Osteocyte (in vitro differentiated cells): ENCODE measurements at places on chromosomes 4 and X. TPM values are rescaled to one million over a fixed set of nuclear protein-coding genes. Genes with fewer than 3 reads are reported as not detected.
A peak's percentile ranks its signal among the peaks of the same experiment; 100 is the strongest.

XPNPEP2 gene
- 0.27 and 0.39 TPM in 2 replicates for total RNA-seq

TKTL2 gene
- total RNA-seq = not detected in 2 replicates

GUCY1A1 gene
- total RNA-seq = 10.8 and 11.5 TPM in 2 replicates

CLDN22 gene
- not detected in 2 replicates for total RNA-seq

FMR1NB gene
- not detected in 2 replicates for total RNA-seq

DNA sequence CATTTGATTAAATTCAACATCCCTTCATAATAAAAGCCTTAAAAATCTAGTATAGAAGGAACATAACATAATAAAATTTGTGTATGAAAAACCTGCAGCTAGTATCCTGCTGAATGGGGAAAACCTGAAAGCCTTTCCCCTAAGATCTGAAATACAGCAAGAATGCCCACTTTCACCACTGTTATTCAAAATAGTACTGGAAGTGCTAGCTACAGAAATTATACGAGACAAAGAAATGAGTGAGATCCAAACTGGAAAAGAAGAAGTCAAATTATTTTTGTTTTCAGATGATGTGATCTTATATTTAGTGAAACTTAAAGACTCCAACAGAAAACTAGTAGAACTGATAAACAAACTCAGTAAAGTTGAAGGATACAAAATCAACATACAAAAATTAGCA, 152.9 kb downstream of the RTL3 start:
- no peak for DNase-seq

DNA sequence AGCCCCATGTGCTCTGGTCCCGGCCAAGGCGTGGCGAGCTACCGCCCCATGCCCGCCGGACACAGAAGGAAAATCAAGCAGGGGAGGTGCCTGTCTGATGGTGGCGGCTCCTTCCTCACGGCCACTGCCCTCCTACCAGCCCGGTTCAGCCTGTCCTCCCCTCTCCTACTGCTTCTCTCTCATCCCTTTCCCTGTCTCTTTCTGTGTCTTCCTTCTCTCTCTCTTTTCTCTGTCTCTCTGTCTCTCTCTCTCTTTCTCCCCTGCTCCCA, 279.1 kb downstream of the ASMT start:
- no peak for DNase-seq

DNA sequence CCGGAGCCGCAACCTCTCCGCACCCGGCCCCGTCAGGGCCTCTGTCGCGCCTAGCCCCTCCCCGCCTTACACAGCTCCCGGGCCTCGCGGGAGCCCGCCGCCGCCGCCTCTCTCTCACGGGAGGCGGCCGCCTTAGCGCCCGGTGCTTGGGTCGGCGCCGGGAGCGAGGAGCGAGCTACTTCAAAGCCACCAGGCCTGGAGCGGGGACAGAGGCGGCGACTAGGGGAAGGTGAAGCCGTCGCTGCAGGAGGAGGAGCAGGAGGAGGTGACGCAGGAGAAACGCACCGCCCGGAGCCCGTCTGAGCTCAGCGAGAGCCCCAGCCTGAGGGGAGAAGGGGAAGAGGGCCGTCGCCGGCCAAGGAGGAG, 250 bp downstream of the USP9X start:
- no peak for DNase-seq

- no peak for DNase-seq
Measured at GRCh38 chrX:41317477-41318208, 16.3 kb upstream of the DDX3X start.

- DNase-seq = no peak
Measured at GRCh38 chrX:6683353-6683752, 148.4 kb upstream of the VCX3A start.

DNA sequence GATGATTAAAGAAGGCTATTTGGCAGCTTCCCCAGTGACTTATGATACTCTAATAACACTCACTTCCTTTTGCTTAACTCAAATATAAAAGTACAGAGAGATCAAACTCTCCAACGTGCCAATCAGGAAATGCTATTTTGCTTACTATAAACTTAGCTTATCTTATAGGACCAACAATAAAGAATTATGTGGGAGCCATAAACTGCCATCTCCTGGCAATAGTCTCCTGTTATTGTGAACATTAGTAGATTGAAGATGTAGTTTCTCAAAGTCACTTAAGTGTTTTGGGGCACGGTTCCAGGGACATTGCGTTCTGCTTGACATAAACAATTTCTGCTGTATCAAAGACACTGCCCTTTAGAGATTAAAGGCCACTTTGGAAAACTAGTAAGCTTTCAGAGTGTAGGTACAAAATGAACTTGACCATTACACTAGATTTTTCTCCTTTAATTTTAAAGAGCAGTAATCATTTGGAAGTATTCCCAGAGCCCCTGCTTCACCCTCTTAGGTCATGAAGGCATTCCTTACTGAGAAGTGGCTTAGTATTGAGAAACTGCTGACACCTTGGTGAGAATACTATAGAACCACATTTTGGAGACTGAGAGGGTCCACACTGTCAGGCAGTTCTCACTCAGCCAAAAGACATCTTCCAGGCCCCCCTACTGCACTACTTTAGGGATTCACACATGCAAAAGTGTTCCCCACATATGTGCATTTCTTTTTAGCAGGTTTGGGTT, 51.9 kb downstream of the MAOA start:
- no peak for DNase-seq

GRCh38 chr4:40369437-40370274, 34.5 kb downstream of the CHRNA9 start:
- no peak for DNase-seq

DNA sequence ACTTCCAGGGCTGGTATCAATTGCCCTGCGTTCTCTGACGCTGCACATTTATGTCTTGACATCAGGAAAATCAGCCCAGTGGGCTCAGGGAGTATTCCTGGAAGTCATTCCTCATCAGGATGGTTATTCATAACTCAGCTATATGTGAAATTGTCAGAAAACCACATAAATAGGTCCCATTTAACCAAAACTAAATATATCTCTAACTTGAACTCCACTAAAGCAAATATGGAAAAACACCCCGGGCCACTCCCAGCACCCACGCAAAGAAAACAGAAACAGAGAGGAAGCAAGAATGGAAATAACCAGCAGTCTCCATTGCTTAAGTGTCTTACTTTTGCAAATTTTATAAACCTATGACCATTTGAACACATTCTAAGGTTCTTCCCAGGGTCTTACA, 112.0 kb downstream of the IRF2 start:
- peak; percentile 49 for DNase-seq

DNA sequence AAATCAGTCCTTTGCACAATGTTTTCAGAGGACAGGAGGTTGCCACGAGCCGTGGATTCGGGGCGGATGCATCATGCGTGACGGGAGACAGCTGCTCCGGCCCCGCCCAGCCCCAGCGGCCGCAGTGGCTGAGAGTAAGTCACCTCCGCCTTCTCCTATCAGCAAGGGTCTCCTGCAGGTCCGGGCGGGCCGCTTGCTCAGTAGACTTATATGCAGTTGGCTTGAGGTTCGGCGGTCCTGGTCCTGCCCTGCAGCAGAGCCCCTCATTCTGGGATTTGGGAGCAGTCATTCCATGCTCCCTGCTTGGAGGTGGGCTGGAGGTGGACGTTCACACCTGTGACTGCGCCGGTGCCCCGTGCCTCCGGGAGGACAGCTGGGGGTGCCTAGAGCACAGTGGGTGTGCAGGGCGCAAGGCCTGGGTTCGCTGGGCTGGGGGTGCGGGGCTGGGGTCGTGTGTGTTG, 86.3 kb upstream of the ADRA2C start:
- DNase-seq = no peak

DNA sequence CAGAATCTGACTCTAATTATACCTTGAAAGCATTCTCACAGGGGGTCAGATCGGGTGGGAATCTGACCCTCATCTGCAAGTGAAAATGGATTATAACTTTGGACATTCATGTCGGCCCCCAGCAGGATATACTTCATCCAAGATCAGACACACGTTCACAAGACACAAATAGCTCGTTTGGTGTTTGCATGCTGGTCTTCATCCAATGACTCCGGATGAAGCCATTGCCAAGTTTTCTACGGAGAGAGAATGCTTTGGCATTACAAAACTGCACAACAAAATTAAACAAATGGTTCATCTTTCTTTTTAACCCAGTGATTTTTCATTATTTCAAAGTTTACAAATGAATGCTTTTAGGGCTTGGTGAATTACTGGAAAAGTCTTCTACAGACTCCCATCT, 105.5 kb downstream of the MID1 start:
- no peak for DNase-seq

- DNase-seq = no peak
Measured at GRCh38 chrX:48573690-48574269, 504 bp upstream of the RBM3 start.

DNA sequence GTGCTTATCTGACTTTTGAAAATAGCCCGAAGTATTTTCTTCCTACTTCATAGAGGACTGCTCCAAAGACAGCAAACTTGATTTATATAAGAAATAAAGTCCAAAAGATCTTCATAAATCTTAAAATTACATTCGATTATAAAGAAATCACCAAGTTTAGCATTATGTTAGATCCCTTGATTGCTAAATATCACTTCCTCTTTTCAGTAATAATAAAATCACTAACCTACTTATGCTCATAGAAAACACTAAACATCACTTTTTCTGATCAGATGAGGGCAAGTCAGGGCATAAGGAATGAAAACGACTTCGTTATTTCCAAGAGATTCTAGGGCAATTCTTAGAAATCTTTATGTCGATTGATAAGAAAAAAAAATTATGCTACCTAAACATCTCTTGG, 32.0 kb downstream of the DYNLT3 start:
- DNase-seq = no peak

DNA sequence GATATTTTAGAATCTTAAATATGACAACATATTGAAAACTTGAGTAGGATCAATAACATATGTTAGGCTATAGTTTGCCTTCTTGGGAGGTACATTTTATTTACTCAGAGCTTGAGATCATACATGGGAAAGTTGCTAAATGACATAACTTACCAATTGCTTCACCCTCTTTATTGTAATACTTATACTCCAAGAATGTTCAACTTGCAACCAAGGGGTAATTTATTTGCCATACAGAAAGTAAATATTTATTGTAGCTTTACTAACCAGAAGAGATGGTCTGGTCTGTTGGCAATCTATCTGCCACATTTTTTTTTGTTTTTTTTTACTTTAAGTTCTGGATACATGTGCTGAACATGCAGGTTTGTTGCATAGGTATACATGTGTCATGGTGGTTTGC, 426.6 kb downstream of the ARHGAP24 start:
- DNase-seq = no peak

- no peak for DNase-seq
Measured at GRCh38 chrX:101395789-101396188, 5.0 kb downstream of the RPL36A start.

- DNase-seq = no peak
Measured at GRCh38 chr4:75831856-75832405, 70.3 kb downstream of the PPEF2 start.

DNA sequence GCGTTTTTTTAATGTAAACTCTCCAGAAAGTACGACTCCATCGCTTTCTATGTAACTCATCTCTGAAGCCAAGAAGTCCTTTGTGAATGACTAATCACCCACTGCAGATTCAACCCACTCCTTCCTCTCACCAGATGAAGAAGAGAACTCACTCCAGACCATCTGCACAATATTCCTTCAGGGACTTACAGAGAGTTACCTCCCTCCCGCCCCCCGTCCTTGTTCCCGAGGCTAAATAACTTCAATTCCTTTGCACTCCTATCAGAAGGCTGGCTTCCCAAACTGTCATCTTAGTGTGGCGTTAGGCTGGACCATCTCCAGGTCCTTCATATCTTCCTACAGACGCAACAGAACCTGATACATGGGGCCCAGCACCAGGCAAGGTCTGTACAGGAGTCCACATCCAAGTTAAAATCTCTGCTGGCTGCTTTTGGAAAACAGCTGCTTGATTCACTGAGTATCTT, 82.4 kb downstream of the AFAP1 start:
- no peak for DNase-seq

DNA sequence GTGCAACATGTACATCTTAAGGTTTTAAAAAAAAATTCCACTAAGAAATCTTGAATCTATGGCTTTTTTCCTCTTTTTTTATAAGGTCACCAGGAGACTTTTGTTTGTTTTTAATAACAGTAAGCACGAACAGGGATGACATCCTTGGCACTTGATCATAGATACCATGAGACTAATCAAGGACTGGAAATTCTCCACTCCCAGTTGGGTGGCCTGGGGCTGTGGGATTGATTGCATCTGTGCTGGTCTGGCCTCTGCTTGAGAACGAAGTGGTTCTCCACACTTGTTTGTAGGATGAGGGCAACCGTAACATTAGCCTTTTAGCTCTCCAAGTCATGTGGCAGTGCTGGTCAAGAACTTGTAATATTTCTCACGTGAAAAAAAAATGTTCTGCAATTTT, 35.4 kb downstream of the SNX25 start:
- DNase-seq = no peak

GRCh38 chr4:80425124-80426100, 89.9 kb downstream of the CFAP299 start:
- DNase-seq = no peak
